T-helper 1 cell (primary cell): ENCODE measurements at places on chromosomes 16 and 17.

GRCh38 chr17:50865060-50865867 lies 890 bp downstream of the TOB1 start:
- no peak for DNase-seq

GRCh38 chr16:9256196-9256595 lies 164.8 kb downstream of the HAPSTR1 start:
- DNase-seq: no peak

GRCh38 chr17:47802341-47803022 lies 19.1 kb downstream of the OSBPL7 start:
- peak; percentile 38 for DNase-seq

- peak; percentile 45 for DNase-seq
These were observed 792 bp downstream of the SECTM1 start for GRCh38 chr17:82332669-82333278.

DNA sequence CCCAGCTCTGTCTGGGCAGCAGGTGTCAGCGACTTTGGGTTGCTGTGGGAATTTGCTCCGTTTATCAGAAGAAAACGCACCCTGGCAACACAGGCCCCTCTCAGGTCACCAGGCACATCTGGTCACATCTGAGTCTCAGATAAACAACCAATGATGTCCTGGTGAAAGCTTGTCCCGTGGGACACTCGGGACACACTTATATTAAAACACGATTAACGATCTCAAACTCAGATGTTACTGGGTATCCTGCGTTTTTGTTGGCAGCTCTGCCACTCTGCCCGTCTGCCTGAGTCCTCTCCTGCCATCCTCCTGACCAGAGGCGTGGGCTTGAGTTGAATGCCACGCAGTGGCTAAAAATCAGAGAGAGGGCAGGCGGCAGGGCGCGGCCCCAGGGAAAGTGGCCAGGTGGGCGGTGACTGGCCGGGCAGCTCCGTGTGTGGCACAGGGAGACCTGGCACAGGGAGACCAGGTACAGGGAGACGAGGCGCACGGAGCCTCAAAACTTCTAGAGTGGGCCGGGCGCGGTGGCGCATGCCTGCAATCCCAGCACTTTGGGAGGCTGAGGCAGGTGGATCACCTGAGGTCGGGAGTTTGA lies 2.1 kb downstream of the SECTM1 start:
- DNase-seq: no peak

DNA sequence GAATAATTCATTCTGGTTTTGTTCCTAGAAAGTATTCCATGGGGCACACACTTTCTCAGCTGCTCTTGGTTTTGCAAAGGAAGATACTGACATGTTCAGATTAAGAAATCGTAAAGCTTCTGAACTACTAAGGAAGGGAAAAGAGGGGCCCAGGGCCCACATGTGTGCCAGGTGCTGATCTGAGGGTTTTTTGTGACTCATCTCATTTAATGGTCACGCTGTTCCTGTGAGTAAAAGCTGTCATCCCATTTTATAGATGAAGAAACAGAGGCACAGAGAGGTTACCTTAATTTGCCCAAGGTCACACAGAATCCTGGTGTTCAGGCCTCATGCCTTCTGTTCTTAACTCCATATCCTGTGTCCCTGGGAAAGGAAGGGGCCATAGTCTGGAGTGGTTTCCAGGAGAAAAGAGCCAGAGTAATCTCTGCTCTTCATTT lies 113.2 kb downstream of the MSI2 start:
- DNase-seq: no peak

GRCh38 chr17:14748036-14748710 lies 447.3 kb downstream of the HS3ST3B1 start:
- no peak for DNase-seq
